ENCODE measurements at places on chromosomes 12 and 14.

DNA sequence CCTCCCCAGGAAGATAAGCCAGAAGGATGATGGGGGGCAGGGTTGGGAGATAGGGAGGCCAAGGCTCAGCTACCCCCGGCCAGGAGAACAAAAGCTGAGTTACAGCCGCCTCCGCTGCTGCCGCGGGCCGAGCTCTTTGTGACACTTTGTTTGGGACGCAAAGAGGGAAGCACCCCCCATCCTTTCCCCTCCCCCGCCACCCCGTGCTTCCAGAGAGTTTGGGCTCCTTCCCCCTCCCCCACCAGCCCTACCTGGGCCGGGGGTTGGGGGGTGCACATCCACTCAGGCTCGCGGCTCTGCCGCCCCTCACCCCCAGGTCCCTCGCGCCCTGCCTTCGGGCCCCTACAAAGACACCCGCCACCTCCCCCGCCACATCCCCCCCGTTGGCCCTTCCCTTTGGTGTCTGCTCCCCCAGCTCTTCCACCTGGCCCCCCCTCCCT is 799 bp downstream of the ZNF219 start:
- no peak for DNase-seq

- DNase-seq, result no peak
Measured at GRCh38 chr14:106665814-106666213, 1139.4 kb downstream of the TMEM121 start.

- DNase-seq, result no peak
Measured at GRCh38 chr14:38137005-38137404, 70.7 kb upstream of the SSTR1 start.

GRCh38 chr12:107287436-107288413 is 194.4 kb upstream of the CRY1 start:
- no peak for DNase-seq

- DNase-seq, result no peak
Measured at GRCh38 chr12:117595751-117596150, 234.3 kb upstream of the NOS1 start.

DNA sequence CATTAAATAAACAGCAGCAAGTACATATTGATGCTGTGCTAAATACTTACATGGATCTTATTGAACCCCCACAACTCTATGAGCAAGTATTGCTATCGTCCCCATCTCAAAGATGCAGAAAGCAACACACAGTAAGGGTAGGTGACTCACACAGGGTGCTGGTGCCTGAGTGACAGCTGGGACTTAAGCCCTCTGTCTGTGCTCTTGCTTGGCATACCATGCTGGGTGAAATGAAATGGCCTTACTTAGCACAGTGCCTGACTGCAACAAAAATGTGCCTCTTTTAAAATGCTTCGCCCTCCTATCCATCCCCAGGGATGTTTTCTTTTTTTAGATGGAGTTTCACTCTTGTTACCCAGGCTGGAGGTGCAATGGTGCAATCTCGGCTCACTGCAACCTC is 788 bp downstream of the TEX52 start:
- DNase-seq, result no peak

GRCh38 chr12:110279566-110280375 is 1.3 kb upstream of the ATP2A2 start:
- DNase-seq, result no peak

DNA sequence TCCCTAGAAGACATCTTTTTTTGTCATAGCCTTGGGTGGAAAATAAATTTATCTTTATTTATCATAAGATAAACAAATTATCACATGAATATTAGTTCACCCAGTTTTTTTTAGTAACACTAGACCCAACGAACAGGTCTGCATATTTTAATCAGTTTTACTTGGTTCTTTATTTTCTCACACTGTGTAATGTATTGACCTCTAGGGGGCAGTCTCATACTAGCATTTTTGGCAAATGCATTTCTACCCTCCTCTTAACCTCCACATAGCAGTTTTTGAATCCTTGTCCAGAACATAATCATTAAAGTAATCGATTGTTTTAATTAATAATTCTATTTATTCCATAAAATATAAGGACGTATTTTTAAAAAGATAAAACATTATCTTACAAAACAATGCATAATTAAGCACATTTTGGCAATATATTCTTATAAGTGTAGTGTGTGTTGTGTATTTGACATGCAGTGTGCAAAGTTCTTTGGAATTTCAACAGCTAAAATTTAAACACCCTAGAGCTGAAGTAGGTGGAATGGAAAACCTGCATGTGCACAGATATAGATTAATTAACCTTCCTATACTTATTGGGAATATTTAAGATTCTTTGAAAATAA is 31.6 kb upstream of the PTPRQ start:
- DNase-seq, result no peak

GRCh38 chr14:72420749-72421474 is 473.0 kb downstream of the DPF3 start:
- DNase-seq, result peak; percentile 15

- DNase-seq, result no peak
Measured at GRCh38 chr14:23434488-23435222, 805 bp downstream of the MYH7 start.

GRCh38 chr12:116400636-116401372 is 123.3 kb upstream of the MED13L start:
- no peak for DNase-seq

- no peak for DNase-seq
Measured at GRCh38 chr12:132253698-132254480, 75.5 kb downstream of the GALNT9 start.

- no peak for DNase-seq
Measured at GRCh38 chr12:46449316-46449715, 76.7 kb upstream of the SLC38A2 start.

GRCh38 chr12:52416795-52417194 is 10.7 kb upstream of the KRT82 start:
- no peak for DNase-seq

GRCh38 chr14:94670692-94671285 is 58.6 kb downstream of the SERPINA3 start:
- no peak for DNase-seq

DNA sequence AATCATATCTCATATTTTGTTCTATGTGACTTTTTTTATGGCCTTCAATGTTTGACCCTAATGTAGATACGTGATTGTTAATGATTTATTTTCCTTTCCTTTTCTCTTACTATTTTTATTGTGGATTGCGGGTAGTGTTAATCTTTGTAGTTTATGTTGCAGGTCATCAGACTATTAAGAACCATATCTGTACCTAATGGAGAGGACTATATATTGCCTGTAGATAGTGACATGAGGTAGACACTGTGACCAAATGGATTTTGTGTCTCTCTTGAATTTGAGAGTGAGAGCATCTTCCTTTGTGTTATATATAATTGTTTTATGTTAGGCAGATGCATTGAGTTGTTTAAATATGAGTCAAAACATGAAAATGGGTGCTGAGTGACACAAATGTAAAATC is 543.4 kb upstream of the MGAT4C start:
- no peak for DNase-seq

DNA sequence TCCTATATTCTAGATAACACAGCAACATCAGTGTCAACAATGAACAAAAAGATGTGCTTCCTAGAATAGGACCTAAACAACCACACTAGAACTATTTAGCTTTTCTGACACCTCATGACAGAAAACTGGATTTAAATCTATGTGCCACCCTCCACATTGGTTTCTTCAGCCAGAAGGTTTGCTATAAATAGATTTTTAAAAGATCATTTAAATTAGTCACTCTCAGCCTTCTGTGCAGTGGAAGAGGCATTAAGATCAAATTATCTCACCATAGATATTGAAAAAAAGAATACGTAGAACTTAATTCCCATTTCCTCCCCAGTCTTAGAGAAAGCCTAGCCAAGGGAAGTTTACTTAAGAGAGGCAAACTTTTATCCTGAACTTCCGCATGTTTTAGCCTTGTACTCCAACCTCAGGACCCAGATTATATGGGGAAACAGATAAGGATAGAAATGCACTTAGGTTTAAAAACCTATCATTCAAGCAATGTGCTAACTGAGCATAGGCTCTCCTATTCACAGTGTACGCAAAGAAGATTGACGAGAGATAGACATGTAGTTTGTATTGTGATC is 59.6 kb downstream of the NELL2 start:
- DNase-seq, result no peak

- DNase-seq, result no peak
Measured at GRCh38 chr12:68250454-68250853, 3.0 kb downstream of the IL22 start.

GRCh38 chr12:67694306-67694900 is 45.9 kb downstream of the DYRK2 start:
- no peak for DNase-seq

DNA sequence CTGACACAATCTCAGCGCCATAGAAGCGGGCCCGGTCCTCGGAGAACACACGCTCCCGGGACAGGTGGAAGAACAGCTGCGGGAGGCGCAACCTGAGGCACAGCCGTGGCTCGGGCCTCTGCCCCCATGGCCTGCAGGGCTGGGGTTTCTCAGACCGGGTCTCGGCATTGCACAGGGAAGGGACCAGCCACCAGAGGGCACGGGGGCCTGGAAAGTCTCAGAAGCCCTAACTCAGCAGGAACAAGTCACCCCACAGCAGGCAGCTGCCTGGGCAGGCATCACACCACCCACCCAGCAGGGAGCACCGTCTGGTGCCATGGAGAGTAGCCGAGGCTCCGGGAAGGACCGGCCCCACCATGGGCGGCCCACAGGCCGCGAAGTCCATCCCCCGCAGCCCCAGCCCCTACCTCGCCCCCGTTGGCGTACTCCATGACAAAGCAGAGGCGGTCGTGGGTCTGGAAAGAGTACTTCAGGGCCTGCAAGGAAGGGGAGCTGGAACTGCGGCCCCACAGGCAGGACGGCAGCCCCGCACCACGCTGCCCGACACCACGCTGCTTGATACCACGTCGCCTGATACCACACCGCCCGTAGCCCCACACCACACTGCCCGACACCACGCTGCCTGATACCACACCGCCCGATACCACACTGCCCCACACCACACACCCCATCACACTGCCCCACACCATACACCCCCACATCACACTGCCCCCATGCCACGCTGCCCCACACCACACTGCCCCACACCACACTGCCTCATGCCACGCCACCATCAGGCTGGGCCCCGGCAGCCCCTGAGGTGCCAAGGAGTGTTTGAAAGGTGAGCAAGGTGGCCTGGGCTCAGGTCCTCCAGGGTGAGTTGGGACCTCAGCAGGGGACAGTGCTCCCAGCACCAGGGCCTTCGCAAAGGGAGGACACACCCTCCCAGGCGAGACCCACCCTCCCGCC is 20.8 kb downstream of the SIVA1 start:
- DNase-seq, result no peak

- no peak for DNase-seq
Measured at GRCh38 chr14:26775765-26776563, 178.1 kb upstream of the NOVA1 start.

GRCh38 chr12:76246611-76247010 is 101.6 kb downstream of the BBS10 start:
- no peak for DNase-seq

- no peak for DNase-seq
Measured at GRCh38 chr14:82854901-82855300, 1321.2 kb upstream of the SEL1L start.

DNA sequence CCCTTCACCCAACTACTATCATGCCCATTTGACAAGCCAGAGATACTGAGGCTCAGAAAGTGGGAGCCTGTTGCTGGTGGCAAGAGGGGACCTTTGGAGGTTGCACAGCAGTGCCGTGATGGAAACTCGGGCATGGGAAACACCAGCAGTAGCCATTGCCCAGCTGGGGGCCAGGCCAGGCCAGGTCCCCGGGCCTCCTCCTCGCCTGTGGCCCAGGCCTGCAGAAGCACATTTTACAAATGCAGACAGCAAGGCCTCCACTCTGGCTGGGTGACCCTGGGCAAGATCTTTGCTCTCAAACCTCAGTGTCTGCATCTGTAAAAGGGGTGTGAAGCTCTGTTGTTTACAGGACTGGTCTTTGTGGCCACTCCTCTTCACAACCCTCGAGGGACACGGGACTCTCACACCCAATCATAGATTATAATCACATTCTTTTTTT is 4.5 kb upstream of the SH2B3 start:
- DNase-seq, result no peak

DNA sequence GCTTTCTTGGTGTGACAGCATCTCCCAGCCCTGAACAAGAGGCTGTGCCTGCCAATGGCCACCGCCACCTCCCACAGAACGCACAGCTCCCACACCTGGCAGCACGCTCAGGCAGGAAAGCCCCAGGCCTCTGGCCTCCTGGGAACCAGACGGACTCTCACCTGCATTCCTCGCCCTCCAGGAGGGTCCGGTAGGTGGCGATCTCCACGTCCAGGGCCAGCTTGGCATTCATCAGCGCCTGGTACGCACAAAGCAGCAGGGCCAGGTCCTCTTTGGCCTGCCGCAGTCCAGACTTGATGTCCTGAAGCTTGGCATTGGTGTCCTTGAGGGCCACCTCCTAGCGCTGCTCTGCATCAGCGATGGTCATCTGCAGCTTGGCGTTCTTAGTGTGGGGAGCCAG is 12.1 kb upstream of the KRT77 start:
- DNase-seq, result no peak

DNA sequence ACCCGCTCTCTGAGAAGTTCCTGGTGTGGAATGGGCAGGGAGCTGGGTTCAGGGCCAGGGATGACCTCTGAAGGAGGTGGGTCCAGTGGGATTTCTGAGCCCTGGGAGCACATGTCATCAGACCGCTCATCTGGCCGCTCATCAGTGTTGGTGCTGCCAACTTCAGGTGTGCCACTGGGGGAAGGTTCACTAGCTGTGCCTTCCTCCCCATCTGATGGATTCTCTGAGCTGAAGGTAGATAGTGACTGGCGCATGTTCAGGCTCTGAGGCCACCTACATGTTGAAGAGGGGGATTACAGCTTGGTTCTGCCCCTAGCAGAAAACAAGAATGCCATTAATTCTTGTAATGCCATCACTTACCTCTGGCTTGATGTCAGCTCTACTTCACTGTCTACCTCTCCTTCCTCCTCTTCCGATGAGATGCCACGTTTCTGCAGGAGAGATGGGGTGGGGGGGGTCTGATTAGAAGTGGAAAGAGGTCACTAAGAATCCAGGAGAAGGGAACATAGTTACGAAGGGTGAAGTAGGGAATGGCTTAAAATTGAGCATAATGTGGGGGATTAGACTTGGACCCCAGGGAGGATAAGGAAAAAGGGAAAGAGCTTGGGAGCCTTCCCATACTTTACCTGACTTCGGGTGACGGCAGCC is 17.2 kb downstream of the MAP3K12 start:
- DNase-seq, result no peak

GRCh38 chr12:113875691-113876090 is 90.4 kb downstream of the RBM19 start:
- DNase-seq, result no peak

- no peak for DNase-seq
Measured at GRCh38 chr14:73221945-73222344, 15.4 kb upstream of the PAPLN start.

GRCh38 chr12:75900226-75900625 is 131.3 kb downstream of the PHLDA1 start:
- DNase-seq, result no peak

DNA sequence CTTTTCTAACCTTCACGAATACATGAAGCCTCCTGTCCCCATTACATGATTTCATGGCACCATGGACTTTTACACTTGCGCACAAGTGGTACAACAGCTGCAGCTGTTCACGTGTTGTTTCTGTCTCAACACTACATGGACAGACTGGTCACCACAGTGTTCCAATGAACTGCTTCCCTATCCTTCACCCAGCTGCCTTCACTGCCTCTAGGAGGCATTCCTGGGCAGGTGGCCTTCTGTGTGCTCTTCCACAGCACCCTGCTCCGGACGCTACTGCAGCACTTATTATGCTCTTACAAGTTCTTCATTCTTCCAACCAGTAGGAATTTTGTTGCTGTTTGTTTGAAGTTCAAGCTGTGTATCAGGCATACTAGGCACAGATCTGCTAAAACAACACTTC is 1.5 kb downstream of the MTERF2 start:
- DNase-seq, result no peak

Data from substantia nigra (tissue), 51 donors.